G401 (cell line): ENCODE measurements at places on chromosomes 12 and 14. TPM values are rescaled to one million over a fixed set of nuclear protein-coding genes. Genes with fewer than 3 reads are reported as not detected.

DNA sequence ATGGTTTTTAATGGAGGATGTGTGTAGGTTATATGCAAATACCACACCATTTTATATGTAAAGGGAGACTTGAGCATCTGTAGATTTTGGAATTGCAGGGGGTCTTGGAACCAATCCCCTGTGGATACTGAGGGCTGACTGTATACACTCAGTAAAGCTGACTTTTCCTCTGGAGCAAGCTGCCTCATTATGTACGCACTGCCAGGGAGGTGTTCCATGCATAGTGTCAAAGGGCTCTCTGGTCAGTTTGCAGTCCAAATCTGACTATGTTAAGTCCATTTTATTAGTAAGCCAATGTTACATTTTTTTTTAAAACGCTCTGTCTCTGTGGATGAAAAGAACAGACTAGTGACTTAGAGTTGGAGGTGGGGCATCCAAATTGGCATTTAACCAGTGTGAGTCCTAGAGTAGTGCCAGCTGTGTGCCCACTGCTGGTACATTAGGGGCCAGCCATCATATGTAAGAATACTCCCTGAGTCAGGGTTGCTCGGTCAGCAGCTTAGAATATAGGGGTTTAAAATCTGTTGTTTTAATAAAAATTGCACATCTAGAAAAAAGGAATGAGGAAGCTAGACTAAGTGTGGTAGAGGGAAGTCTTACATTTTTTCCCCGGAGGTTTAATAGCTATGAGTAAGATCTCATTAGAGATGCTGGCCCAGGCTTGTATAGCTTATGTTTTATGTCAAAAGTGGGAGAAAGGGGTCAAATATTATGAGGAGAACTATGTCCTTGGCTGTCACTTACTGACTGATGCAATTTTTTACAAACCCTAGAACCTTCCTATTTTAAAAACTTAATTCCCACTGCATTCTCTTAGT is 87.0 kb downstream of the TESC start:
- no peak for DNase-seq

The ADIPOR2 gene
- total RNA-seq: 36.2 and 46.7 TPM in 2 replicates

The CCDC177 gene
- 0.75 TPM in 1 of 2 replicates, not detected in the other for total RNA-seq

GRCh38 chr14:92492258-92492657 is 21.3 kb upstream of the RIN3 start:
- DNase-seq: no peak

- DNase-seq: no peak
Measured at GRCh38 chr12:4049298-4050080, 176.3 kb upstream of the PARP11 start.

DNA sequence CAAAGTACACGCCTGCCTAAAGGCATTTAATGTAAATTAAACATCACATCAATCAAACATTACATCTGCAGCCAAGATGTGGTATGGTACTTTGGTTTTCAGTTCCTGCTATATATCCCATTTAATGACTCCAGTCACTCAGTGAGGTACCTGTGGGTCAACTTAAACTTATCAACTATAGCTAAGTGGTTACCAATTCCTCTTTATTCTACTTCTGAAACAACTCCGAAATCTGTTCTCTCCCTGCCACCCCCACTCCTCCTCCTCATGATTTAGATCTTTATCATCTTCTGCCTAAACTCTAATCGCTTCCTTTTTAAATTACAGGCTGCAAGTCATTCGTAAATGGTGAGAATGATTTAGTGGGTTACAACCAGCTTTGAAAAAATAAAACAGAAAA is 57.9 kb downstream of the BCL2L14 start:
- DNase-seq: no peak
